A549 treated with AZD2906 at 1 μM for 4 hours (cell line): ENCODE measurements at places on chromosomes 5 and 9. TPM values are rescaled to one million over a fixed set of nuclear protein-coding genes. Genes with fewer than 3 reads are reported as not detected.

The PPIC gene
- total RNA-seq, result 16.5 to 18.7 TPM (median 18.3 TPM) in 5 replicates

The SPINK13 gene
- 0.24 to 0.66 TPM (median 0.38 TPM) in 5 replicates for total RNA-seq

The NUTM2G gene
- total RNA-seq, result not detected in 5 replicates

The SPATA9 gene
- 0.10 to 0.17 TPM (median 0.11 TPM) in 3 of 5 replicates, not detected in the others for total RNA-seq

The CD180 gene
- total RNA-seq, result not detected in 5 replicates

The SMARCA2 gene
- 20.3 to 32.1 TPM (median 20.6 TPM) in 5 replicates for total RNA-seq

The PIP5K1B gene
- total RNA-seq, result 0.04 TPM in 1 of 5 replicates, not detected in the others

The MATR3 gene
- 155 to 183 TPM (median 175 TPM) in 5 replicates for total RNA-seq

The GDA gene
- 0.84 to 1.1 TPM (median 0.96 TPM) in 5 replicates for total RNA-seq

The HK3 gene
- total RNA-seq, result 0.02 to 0.07 TPM in 2 of 5 replicates, not detected in the others

The IL4 gene
- not detected in 5 replicates for total RNA-seq

The TIMD4 gene
- 0.85 to 1.5 TPM (median 1.1 TPM) in 5 replicates for total RNA-seq

The RIMOC1 gene
- total RNA-seq, result 9.0 to 11.9 TPM (median 10.3 TPM) in 5 replicates

The SH3GL2 gene
- 0.06 to 0.41 TPM (median 0.07 TPM) in 5 replicates for total RNA-seq

The LCN1 gene
- total RNA-seq, result 0.17 to 0.26 TPM (median 0.20 TPM) in 3 of 5 replicates, not detected in the others

The SLC31A2 gene
- 7.7 to 8.5 TPM (median 8.0 TPM) in 5 replicates for total RNA-seq

The PRUNE2 gene
- total RNA-seq, result 0.03 to 0.07 TPM (median 0.05 TPM) in 4 of 5 replicates, not detected in the other

The EGFL7 gene
- total RNA-seq, result 38.6 to 58.2 TPM (median 57.2 TPM) in 5 replicates

The DMGDH gene
- 0.29 TPM in 1 of 5 replicates, not detected in the others for total RNA-seq
